LHCN-M2 (cell line): ENCODE measurements at places on chromosomes 4 and X.

DNA sequence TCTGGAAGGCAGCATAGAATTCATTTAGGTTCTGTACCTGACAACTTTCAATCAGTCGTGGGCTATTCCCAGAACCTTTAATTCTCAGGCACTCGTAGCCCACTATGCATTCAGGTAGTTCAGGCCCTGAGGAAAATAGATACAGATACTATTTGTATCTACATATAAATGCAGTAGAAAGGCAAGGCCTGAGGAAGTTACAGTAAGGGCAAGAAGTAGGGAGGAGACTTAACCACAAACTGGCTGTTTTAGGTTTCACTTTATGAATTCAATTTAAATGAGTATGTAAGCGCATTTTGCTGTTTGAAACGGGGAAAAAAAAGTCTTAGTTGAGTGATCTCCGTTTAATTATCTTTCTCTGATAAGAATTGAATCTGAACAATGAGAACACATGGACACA lies 529.4 kb upstream of the ATOH1 start:
- DNase-seq: no peak

DNA sequence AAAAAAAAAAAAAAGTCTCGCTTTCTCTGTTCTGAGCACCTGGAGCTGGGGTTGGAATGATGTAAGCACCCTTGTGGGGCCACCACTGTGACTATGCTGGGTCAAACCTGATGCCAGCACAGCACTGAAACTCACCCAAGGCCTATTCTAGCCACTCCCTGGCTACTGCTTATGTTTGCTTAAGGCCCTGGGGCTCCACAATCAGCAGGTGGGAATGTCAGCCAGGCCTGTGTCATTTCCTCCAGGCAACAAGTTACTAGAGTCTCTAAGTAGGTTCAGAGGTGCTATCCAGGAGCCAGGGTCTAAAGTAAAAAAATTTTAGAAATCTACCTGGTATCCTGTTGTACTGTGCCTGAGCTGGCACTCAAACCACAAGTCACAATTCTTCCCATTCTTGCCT lies 1306.8 kb downstream of the STIM2 start:
- DNase-seq: no peak

DNA sequence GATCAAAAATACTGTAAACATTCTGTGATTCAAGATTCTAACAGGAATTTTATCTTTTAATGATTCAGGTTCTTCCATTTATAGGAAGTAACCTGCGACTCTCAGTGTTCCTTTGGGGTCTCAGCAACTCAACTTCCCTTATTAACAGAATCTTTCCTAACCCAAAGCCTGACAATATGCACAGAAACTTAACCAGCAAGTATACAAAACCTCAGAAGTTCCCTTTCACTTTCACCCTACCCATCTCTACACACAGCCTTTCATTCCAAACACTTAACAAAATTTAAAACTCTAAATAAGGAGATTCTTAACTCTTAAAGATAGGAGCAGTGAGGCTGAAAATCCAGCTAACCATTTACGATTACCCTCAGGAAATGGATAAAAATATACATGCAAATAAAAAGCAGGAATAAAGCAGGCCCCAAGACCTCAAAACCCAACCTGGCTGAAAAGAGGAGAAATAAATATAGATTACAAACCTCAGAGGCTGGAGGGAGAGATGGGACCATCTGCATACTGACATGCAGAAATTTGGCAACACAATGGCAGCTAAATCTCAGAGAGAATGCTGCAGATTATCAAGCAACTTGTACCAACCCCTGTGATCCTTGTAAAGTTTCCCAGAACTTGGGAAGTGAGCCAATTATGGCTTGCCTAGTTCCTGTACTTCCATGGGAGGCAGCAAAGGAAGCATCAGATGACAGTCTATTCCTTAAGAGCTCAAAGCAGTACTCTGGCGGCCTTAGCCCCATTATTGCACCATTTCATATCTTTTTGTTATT lies 101.0 kb downstream of the ATP11C start:
- DNase-seq: peak; percentile 73

DNA sequence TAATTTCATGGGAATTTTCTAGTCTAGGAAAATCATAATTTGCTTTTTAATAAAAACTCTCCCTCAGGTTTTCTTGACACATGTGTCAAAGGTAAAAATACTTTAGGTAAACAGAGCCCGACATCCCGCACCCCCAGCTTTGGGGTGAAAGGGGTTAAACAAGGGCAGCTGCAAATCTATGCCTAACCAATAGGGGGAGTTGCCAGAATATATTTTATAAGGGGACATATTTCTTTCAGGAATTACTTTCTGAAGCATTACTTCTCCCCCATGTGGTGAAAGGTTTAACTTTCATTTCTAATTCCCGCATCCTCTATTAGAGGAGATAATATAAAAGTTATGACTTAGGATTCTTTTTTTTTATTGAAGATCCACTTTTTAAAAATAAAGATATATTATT lies 53.9 kb upstream of the HEPH start:
- peak; percentile 24 for DNase-seq

GRCh38 chr4:10841697-10842096 lies 157.1 kb upstream of the CLNK start:
- no peak for DNase-seq

GRCh38 chrX:115900425-115900824 lies 270.1 kb upstream of the AGTR2 start:
- no peak for DNase-seq

- DNase-seq: no peak
Measured at GRCh38 chr4:97215409-97215941, 927.8 kb downstream of the STPG2 start.

DNA sequence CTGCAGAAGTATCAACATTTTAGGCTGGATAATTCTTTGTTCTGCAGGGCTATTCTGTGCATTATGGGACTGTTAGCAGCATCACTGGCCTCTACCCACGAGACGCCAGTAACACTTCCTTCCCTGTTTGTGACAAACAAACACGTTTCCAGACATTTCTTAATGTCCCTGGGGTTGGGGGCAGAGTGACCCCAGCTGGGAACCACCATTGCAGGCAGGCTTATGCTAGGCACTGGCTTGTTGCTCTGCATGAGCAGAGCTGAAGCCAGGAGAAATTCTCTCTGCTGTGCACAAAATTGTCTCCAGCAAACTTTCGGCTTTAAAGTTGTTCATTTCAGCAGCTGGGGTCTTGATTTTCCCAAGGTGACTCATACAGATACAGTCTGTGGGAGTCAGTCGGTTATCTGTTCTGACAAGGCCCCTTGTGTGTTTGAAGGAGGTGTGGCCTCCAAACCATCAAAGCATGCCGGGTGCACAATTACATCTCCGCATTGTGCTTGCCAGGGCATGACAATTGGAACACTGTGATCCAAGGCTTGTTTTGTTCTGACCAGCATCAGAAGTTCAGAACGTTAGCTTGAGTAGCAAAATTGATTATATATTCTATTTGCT lies 156.4 kb upstream of the BOD1L1 start:
- peak; percentile 38 for DNase-seq

- no peak for DNase-seq
Measured at GRCh38 chr4:15354371-15355297, 73.2 kb upstream of the C1QTNF7 start.

GRCh38 chrX:13652287-13652793 lies 601 bp upstream of the TCEANC start:
- peak; percentile 81 for DNase-seq

- DNase-seq: peak; percentile 7
Measured at GRCh38 chrX:5771441-5771840, 457.2 kb downstream of the NLGN4X start.

DNA sequence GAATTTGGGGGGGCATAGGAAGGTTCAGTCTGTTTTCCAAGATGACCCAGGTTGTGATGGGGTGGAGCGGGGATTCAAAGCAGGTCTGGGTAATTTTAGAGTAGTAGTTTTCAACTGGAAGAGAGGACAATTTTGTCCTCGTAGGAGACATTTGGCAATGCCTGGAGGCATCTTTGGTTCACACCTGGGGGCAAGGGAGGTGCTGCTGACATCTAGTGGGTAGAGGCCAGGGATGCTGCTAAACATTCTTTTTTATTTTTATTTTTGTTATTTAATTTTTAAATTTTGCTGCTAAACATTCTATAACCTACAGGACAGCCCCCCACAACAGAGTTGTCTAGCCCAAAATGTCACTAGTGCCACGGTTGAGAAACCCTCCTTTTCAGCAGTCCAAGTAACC lies 1.9 kb downstream of the RAB9A start:
- no peak for DNase-seq

DNA sequence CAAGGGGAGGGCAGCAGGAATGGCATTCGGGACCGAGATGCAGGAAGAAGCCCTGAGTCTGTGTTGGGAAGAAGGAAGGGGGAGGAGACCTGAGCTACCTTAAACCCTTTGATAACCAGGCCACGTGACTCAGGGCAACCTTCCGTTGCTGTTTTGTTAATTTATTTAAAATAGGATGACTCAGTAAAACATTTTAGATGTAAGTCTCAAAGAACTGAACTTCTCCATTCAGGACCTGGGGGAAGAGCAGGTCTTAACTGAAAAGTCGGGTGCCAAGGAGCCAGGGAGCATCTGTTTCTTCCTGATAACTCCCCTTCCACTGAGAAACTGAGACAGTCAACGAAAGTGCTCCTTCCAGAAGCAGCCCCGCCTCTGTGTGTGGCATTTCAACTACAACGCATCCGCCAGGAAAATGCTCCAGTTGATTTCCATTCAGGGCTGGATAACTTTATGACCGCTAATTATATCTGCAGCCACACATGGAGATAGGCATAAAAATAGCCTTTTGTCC lies 88.0 kb downstream of the IRF2 start:
- no peak for DNase-seq

DNA sequence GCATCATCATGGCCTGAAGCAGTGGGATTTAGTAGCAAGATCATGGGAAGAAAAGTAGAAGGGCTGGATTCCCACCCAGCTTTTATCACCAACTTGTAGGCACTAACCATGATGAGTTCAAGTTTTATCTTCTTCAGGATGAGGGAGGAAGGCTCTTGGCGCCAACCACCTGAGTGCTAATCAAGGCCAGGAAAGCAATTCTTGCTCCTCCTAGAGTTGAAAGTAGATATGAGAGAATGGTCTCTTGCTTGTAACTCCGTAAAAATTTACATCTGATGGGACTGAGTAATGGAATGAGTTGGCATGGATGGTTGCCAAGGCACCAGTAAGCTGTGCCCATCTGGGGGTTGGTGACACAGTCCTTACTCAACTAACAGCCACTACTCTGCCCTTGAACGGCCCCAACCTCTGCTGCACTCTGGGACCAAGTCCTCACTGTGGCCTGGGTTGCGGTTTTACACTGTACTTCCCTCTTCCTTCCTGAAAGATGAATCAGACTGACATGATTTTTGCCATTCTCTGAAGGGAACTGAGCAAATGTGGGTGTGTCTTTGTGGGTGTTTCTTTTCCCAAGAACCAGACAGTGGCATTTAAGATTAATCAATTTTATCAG lies 39.4 kb upstream of the NDP start:
- DNase-seq: peak; percentile 97

DNA sequence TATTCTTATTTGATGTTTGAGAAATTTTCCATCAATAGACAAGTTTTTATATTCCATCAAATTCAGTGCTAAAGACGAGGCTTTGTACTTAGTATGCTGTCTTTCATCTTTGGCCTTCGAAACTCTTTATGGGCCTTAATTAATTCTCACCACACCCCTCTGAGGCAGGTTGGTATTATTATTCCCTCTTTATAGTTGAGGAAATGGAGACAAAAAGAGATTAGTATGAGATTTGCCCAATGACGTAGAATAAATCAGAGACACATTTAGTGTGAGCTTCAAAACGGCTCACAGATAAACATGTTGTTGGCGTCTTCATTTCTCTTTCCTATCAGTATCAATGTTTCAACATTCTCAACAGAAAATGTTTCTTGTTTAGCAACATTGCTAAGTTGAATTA lies 35.9 kb upstream of the PTPN13 start:
- DNase-seq: no peak

DNA sequence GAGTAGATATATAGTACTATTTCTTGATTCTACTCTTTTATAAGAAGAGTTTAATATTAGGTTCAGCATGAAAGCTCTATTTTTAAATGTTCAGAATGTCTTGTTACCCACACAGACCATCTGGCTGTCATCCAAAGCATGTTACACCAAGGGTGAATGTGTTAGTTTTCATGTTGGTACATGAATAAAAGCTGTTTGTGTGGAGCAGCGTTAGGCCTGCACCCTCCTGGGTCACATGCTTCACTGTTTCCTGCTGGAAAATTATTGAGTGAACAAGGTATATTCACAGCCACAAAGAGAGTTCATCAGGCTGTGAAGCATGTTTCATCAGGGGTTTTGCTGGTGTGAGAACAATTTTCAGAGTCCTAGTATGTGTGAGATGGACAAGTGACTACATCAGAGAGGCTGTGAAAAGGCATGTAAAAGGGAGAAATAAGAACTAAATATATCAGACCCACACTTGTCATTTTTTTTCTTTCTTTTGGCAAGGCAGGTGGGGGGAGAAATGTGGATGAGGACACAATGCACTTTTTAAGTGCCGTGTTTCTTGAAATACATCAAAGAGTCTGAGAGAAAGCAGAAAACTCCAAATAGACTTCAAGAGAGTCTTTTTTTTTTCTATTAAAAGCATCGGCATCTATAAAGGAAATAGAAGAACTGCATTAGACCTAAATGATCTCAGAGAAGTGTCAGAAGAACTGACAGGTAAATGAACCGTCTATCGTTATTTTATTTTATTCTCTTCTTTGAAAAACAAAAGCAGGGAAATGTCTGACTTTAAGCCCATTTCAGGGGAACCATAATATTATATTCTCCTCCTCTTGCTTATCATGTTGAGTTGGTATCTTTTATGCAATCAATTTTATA lies 2429.7 kb downstream of the PCDH7 start:
- DNase-seq: no peak

DNA sequence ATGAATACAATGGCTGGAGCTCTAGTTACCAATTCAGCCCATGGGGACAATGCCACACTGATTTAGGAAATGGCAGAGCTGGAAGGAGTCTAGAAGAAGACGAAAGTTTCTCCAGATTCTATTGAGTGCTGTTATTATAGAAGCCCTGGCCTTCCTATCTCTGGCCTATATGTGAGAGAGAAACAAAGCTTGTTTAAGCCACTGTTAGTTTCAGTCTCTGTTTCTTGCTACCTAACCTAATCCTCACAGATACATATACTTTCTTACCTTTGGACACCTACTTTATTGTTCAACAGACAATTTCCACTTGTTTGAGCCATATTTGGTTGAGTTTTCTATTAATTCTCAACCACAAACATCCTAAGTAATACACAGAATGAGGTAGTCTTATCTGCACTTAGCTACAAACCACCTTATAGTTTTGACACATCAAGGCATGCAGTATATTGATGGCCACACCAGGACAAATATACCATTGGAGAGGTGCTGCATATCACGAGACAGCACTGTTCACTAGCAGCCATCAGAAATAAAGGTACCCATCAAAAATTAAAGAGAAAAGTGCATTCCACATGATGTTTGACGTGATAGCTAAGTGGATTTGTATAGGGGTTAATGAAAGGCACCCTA lies 190.2 kb downstream of the SMIM20 start:
- DNase-seq: no peak
